ENCODE measurements at places on chromosomes 3 and 15. TPM values are rescaled to one million over a fixed set of nuclear protein-coding genes. Genes with fewer than 3 reads are reported as not detected.

GP5 gene
- polyA plus RNA-seq: 0.65 TPM

GRM7 gene
- 0.13 TPM for polyA plus RNA-seq

CHRFAM7A gene
- polyA plus RNA-seq: 4.1 TPM

PLOD2 gene
- polyA plus RNA-seq: 90.6 TPM

SERPINI1 gene
- 10.5 TPM for polyA plus RNA-seq

PLCB2 gene
- 11.7 TPM for polyA plus RNA-seq

ABI3BP gene
- polyA plus RNA-seq: 99.7 TPM

IGF2BP2 gene
- 53.3 TPM for polyA plus RNA-seq

SV2B gene
- 2.6 TPM for polyA plus RNA-seq

ERC2 gene
- polyA plus RNA-seq: 2.1 TPM
